Activated CD4-positive, CD25-positive, alpha-beta regulatory T cell treated with anti-CD3 and anti-CD28 coated beads, Interleukin-2, amount 50 U/mL, for 72 hours (primary cell): ENCODE measurements at places on chromosomes 12 and 14.

GRCh38 chr12:94509317-94509716, 49.6 kb upstream of the CEP83 start:
- DNase-seq = no peak

DNA sequence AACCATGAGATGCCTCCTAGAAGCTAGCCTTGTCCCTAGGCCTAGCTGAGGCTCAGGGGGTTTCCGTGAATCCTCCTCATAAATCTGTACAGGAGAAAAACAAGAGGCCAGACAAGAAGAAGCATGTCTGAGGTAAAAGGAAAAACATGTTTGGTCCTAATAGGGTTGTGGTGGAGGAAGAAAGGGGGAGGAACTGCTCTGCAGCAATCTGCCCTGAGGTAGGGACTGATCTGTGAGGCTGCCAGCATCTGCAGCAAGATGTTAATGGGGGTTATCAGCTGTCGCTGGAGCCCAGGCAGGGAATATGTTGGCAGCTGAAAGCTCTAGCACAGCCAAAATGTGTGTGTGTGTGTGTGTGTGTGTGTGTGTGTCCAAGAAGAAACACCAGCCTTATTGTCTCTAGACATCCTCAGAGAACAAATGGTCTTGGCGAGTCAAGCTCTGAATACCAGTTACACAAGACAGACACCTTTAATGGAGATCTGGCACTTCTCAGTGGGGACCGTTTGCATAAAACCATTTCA, 218.5 kb downstream of the NUAK1 start:
- DNase-seq = no peak

DNA sequence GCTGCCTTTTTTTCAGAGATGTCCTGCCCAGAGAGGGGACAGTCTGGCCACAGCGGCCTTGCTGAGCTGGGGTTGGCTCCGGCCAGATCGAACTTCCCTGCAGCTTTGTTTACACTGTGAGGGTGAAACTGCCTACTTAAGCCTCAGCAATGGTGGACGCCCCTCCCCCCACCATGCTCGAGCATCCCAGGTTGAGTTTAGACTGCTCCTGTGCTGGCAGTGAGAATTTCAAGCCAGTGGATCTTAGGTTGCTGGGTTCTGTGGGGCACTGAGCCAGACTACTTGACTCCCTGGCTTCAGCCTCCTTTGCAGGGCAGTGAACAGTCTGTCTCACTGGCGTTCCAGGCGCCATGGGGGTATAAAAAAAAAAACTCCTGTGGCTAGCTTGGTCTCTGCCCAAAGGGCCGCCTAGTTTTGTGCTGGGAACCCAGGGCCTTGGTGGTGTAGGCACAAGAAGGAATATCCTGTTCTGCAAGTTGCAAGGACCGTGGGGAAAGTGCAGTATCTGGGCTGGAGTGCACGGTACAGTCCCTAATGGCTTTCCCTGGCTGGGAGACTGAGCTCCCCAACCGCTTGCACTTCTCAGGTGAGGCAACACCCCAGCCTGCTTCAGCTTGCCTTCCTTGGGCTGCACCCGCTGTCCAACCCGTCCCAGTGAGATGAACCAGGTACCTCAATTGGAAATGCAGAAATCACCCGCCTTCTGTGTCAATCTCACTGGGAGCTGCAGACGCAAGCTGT, 79.1 kb downstream of the LRIG3 start:
- no peak for DNase-seq

GRCh38 chr12:104219908-104220404, 4.4 kb downstream of the TXNRD1 start:
- peak; percentile 34 for DNase-seq

- no peak for DNase-seq
These were observed 256.5 kb downstream of the IPO8 start for GRCh38 chr12:30439201-30439600.

DNA sequence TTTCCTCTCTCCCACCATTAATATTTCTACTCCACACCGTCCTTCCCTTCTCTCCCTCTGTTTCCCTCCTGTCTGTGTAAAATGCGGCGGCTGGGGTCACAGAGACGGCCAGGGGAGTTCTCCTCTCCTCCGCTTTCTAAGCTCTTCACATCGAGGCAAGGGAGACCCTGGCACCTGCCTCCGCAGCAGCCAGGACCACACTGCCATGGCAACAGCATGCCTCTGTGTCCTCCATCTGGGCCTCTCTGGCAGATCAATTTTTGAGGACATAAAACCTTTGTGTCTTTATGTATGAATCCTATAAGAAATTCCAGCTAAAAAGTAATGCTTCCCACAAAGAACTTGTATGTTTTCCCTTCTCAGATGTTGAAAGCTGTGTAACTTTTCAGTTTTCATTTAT, 41.4 kb downstream of the DYRK4 start:
- no peak for DNase-seq

DNA sequence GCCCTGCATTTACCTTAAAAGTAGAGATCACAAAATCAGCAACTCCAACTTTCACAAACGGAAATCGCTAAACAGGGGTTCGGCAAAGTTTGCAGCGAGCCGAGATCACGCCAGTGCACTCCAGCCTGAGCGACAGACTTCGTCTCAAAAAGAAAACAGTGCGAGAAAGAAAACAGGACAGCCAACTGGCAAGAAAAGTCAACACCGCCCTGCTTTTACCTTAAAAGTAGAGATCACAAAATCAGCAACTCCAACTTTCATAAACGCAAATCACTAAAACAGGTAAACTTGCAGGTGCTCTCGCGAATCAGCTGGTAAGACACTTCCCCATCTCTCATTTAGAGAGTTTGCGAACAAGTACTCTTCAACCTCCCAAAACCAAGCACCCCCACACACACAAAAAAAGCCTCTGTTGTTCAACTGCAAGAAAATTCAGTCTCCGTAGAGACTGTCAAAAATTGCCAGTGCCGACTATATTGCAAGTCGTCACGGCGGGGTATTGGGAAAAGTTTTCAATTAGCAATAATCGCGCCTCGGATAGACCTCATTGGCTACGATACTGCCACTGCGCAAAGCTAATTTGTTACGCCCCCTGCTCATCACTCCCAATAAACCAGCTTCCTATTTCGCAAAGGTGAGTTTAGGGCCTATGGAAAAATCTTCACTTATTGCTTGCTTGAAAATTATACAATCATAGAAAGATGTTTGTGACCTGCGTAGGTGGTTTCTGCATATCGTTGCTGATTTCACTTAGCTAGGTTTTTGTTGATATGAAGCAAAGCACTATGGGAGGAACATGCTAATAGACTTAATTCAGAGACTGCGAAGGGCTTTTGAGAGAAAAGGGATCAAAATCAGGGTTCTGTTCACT, at the start of gene RNU4-1:
Gene RNU4-1, minus strand, starts transcription at position 577 of the 871 bp plus-strand sequence.
- peak; percentile 61 for DNase-seq

DNA sequence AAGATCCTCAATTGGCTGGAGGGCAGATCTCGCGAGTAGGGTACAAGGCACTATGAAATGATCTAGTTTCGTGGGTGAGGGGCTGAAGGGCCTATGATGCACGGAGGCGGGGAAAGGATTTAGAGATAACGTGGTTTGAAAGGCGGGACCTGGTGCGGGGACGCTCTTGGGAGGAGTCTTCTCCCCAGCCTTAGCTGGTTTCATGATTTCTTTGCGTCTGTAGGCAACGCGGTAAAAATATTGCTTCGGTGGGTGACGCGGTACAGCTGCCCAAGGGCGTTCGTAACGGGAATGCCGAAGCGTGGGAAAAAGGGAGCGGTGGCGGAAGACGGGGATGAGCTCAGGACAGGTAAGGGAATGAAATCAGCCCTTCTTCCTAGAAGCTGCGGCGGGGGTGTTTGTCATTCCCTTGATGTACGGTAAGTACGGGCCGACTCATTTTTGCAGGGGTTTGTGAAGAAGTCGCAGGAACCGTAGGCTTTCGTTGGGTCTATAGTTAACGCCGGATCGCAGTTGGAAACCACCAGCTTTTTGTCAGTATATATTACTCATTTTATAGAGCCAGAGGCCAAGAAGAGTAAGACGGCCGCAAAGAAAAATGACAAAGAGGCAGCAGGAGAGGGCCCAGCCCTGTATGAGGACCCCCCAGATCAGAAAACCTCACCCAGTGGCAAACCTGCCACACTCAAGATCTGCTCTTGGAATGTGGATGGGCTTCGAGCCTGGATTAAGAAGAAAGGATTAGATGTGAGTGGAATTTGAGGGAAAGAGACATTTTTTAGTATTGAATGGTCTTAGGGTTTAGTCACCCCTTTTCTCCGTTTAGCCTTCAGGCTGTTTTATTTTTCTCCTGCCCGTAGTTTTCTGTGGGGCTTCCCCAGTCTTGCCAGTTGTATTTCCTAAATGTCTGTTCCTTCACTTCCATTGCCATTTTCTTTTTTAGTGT, 602 bp downstream of the APEX1 start:
- no peak for DNase-seq

GRCh38 chr14:35387219-35387618, 17.3 kb downstream of the NFKBIA start:
- DNase-seq = no peak

DNA sequence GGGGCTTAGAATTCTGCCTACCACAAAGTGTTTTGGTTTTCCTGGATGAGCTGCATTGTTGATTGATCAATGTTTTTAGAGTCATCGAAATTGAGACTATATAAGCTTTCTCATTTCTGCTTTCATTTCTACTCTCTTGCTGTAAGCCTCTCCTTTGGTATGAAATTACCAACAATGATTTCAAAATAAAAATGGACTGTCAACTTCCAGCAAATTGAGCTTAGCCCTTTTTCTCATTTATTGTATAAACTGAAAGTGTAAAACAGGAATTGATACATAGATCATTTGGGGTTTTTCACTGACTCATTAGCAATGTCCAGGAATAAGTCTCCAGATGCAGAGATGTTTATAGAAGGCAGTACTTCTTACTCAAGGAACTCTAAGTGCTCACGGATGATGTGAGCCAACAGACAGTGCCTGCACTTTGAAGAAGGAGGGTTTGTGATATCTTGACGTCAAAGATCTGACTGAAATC, 20.0 kb upstream of the PCNX1 start:
- no peak for DNase-seq

GRCh38 chr14:99205086-99205688, 66.8 kb downstream of the BCL11B start:
- no peak for DNase-seq

GRCh38 chr12:54154681-54155186, 34.1 kb downstream of the SMUG1 start:
- DNase-seq = no peak

GRCh38 chr12:3224530-3224903, 147.3 kb downstream of the TSPAN9 start:
- no peak for DNase-seq

GRCh38 chr12:53053218-53054111, 3.6 kb downstream of the TNS2 start:
- DNase-seq = peak; percentile 51

DNA sequence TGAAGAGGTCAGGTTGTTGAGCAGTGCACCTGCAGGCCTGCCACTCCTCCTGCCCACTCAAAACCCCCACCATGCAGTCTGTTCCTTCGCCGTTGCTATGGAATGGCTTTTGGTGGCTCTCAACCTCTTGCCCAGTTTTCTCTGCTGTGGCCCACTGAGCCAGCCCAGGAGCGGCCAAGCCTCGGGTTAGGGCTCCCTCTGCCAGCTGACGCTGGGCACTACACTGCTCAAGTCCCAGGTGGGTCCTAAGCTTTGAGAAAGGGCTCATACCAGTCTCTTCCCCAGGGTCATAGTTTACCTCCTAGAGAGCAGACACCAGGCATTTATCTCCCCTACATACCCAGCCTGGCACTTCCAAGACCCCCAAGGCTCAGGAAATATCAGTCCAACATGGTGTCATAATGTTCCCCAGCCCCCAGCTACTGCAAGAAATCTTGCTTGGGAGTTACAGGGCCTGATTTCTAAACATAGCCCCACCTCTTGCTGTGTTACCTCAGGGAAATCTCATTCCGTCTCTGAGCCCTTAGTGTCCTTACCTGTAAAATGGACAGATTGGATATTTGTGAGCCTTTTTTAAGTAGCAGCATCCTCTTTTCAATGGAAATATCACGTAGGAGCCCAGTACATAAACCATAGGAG, 59.4 kb downstream of the TSPAN11 start:
- DNase-seq = no peak

- DNase-seq = no peak
These were observed 309.8 kb upstream of the TMEM132C start for GRCh38 chr12:127957001-127957660.

- DNase-seq = no peak
These were observed 1.9 kb downstream of the TMTC3 start for GRCh38 chr12:88144037-88144436.

GRCh38 chr12:48815126-48816110, 2.9 kb upstream of the CACNB3 start:
- DNase-seq = peak; percentile 41

DNA sequence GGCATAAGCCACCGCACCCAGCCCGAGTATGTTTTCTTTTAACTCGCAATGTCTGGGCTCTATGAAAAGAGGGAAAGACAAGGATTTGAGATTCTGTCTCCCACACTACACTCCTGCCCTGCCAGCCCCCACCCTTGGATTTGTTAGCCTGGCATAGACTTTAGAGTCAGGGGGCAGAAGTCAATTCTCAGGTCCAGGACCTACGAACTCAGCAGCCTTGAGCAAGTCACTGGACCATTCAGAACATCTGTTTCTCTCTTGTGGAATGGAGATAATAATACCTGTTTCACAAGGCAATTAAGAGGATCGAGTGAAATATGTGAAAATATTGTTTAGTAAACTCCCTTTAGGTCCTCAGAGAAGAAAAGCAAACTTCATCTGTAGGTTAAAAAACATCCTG, 66.1 kb upstream of the FUT8 start:
- no peak for DNase-seq

DNA sequence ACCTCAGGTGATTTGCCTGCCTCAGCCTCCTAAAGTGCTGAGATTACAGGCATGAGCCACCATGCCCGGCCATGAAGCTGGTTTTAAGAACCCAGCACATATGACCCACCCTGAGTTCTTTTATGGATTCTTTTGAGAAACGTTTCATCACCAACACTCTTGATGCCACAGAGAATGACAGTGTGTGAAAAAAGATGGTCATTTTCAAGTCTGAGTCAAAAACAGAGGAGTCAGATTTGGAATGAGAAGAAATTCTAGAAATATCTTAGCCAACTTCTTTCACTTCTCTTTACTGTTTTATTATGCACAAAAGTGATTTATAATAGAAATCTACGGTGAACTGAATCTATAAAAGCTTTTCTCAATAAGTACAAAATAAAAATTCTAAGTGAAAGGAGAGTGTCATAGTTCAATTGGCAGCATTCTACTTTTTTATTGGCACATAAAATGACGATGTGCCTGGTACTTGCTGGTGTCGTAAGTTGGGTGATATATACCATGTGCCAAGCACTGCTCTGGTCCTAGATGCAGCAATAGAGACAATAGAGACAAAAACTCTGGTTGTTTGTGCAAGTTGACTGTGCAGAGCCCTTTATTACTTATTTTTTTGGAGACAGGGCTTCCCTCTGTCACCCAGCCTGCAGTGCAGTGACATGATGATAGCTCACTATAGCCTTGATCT, 33.9 kb downstream of the CCDC177 start:
- DNase-seq = no peak

- no peak for DNase-seq
These were observed 289.6 kb downstream of the ZFP36L1 start for GRCh38 chr14:68503186-68503825.
